ENCODE measurements at places on chromosomes 3 and 15. TPM values are rescaled to one million over a fixed set of nuclear protein-coding genes. Genes with fewer than 3 reads are reported as not detected.

DNA sequence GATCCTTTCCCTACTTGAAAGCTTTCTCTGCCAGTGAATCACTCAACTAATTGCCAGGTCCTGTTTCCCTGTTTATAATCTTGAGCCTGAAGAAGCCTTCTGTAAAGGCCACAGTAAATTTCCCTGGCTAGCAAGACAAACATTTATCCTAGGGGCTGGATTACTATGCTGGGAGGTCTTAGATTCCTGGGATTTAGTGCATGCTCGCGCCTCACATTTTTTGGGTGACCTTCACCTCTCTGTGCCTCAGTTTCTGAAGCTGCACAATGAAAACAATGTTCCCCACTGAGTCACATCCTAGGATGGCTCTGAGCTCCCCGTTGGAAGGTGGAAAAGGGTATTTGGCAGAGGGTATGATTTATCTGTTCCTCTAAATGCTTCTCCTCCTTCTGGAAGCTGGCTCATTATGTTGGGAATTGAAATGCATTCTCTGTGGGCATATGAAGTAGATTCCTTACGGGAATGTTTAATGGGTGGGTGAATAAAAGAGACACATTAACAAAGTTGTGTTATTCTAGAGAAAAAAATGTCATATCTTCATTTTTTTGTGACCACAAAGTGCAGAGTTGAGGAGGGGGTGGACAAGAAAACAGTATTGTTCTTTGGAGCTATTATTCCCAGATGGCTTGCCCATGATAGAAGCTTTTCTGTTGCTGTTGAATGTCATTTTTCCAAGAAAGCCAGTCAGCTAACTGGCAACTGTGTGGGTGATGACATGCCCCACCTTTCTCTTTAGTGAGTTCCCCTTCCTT lies 32.4 kb downstream of the LSM3 start:
- peak; percentile 41 for DNase-seq

GRCh38 chr3:25266677-25267076 lies 161.4 kb upstream of the RARB start:
- no peak for DNase-seq

DNA sequence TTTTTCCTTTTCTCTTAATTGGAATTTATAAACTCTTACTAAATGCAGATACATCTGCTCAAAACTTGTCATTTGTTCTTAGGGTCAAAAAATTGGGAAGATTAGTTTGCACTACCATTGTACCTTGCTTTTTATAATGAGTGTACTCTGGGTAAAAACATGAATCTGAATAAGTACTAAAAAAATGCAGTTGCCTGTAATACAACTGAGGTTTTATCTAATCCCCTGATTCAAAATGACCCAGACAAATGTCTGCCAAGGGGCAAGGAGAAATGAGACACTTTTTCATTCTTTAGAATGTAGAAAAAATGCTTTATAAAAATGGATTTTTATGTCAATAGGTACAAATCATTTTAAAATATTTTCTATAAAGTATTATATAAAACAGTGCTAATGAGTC lies 42.4 kb downstream of the RASA2 start:
- no peak for DNase-seq

- DNase-seq, result no peak
Measured at GRCh38 chr3:134613006-134613520, 37.8 kb downstream of the KY start.

DNA sequence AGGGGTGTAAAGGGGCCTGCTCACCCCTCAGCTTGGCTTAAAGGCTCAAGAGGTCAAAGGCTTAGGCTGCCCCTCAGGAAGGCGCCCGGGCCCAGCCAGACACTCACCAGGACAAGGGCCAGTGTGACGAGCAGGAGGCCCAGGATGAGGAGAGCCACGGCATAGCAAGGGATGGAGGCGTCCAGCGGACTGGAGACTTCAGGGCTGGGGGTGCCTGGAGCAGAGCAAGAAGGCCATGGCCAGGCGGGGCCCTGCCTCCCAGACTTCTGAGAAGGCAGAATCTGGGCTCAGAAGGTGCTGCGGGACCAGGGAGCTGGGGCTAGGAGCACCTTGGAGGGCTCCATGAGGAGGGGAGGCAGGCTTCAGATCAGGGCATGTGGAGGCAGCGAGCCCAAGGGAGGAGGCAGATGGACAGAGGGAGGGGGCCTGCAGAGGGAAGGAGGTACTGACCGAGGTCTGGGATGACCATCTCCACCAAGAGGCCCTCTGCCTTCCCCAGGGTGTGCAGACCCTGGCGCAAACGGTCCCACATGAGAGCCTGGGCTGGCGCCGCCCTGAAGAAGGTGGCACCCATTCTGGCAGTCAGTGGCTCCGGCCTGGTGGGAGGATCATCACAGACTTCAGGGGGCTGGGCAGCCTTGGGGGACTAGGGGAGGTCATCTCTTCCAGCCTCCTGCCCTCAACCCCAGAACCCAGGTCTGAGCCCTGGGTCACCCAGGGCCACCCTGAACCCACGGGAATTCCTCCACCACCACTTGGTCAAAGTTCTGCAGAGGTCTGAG lies 24.5 kb downstream of the C15orf39 start:
- no peak for DNase-seq

P3H2 gene
- total RNA-seq, result 45.3 TPM

GRCh38 chr3:21462141-21462540 lies 288.9 kb downstream of the ZNF385D start:
- no peak for DNase-seq

DNA sequence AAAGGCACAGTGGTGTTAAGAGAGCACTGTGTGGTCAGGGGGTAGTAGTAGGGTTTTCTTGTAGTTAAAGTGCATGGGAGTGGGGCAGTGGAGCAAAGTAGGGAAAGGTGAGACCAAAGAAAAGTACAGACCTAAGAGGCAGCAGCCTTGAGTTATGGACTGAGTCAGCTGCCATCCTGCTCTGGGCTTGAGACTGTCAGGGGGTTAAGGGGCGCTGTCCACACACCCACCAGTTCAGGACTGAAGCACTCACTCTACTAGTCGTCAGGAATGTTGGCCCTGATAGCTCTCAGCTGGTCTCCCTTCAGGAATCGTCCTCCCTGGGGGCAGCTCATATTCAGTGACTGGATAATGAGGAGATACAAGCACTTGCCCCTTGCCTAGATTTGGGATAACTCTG lies 7.9 kb downstream of the CCR4 start:
- peak; percentile 78 for DNase-seq
